SJSA1 (cell line): ENCODE measurements at places on chromosomes 13 and 19.

- no peak overlapping the region for H3K27ac ChIP-seq
- no peaks in the 10 kb centered on the region for H3K27me3 ChIP-seq
- no peak overlapping the region for H3K4me3 ChIP-seq
- DNase-seq: no peak
These were observed 12.0 kb downstream of the NDUFA11 start for GRCh38 chr19:5891572-5891937.

- no peaks in the 10 kb centered on the region for H3K4me1 ChIP-seq
- peak overlapping the region; percentile 58 for H3K4me3 ChIP-seq
- peaks cover 5% of the 10 kb centered on the region for H3K36me3 ChIP-seq
These were observed 485 bp upstream of the ZNF845 start for GRCh38 chr19:53333066-53333462.

DNA sequence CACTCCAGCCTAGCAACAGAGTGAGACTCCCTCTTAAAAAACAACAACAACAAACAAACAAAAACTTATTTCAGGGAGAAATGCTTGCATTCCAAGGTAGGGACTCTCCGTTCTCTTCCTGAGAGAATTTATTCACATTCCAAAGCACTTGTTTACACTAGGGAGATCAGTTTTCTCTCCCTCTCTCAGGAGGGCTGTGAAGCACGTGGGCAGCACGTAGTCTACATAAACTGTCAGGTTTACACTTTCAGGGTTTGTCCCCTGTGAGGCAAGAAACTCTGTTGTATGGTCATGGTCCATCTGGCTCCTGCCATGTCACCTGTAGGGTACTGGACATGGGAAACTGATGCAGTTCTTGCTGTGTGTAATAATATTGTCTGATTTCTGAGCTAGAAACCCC, 31.6 kb downstream of the WDR87 start:
- no peak for DNase-seq
- no peak overlapping the region for H3K4me3 ChIP-seq
- no peaks in the 10 kb centered on the region for H3K36me3 ChIP-seq
- no peak overlapping the region for H3K27ac ChIP-seq

GRCh38 chr13:103238441-103238840, 172.2 kb upstream of the SLC10A2 start:
- H3K27me3 ChIP-seq: no peaks in the 10 kb centered on the region; the same call in 1 of the 2 replicates
- no peak overlapping the region for H3K27ac ChIP-seq

DNA sequence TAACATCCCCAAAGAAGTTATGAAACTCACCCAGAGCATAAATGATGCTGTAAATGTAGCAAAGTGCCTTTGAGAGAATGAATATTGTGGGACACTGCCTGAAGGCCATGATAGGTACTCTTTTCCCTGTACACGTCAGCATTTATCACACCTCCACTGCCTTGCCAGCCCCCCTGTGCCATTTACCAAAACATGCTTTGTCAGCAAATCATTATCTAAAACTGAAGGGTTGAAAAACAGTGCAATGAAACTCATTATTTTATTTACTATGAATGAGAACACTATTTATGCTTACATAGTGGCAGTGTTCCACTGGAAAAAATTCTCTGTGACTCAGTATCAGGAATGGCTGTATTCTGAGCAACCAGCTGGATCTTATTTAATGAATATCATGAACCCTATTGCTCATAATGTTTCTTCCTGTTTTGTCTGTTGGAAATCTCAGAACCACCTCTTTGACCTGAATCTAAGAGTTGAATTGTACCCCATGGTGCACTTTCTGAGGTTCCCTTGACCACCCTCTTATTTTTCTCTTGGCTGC, 564.1 kb downstream of the DCT start:
- no peak overlapping the region for H3K27ac ChIP-seq
- DNase-seq: no peak
- no peak overlapping the region for H3K4me3 ChIP-seq
- no peaks in the 10 kb centered on the region for H3K36me3 ChIP-seq

DNA sequence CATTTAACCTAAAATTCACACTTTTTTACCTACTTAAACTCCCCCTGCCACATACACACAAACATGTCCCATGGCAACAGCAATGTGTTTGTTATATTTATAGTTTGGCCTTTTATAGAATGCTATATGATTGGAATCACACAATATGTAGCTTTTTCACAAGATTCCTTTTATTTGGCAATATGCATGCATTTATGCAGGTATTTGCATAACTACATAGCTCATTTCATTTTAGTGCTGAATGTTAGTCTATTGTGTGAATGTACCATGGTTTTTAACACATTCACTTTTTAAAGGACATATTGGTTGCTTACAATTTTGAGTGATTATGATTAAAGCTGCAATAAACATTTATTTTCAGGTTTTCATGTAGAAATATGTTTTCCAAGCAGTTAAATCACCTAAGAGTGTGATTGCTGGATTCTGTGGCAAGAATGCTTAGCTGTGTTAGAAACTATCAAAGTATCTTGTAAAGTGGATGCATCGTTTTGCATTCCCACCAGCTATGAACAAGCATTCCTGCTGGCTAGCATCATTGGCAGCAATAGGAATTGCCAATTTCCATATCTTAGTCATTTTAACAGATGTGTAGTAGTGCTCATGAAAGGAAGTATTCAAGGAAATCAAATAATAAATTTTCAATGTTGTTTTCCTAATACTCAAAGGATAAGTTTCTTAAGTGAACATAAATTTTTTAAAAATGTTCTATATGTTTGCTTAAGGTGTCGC, 557.0 kb downstream of the SLITRK1 start:
- H3K36me3 ChIP-seq: no peaks in the 10 kb centered on the region
- H3K4me3 ChIP-seq: no peak overlapping the region
- DNase-seq: no peak
- H3K4me1 ChIP-seq: no peaks in the 10 kb centered on the region
- H3K27me3 ChIP-seq: no peaks in the 10 kb centered on the region
- no peak overlapping the region for H3K27ac ChIP-seq

DNA sequence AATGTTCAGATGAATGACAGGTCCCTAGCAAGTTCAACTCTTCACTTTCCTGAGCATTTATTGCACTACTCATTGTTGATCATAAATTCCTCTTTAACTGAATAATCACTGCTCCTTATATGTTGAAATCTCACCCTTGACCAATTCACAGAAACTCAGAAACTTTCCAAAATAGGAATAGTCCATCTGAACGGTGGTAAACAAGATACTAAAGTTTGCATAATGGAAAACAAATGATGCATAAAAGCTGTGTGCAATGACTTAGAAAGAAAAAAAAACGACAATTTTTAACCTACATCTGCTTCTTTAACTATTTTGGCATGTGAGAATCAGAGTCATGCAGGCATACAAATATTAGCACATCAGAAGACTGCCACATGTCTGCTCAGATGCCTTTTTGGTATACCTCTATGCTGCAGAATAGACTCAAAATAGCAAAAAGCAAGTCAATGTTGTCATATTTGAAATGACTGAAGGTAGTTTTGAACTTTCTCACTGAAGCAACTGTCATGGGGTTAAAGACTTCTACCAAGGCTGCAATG, 34.8 kb downstream of the SLC10A2 start:
- H3K4me1 ChIP-seq: no peaks in the 10 kb centered on the region
- no peak for DNase-seq
- no peaks in the 10 kb centered on the region for H3K27me3 ChIP-seq
- no peaks in the 10 kb centered on the region for H3K36me3 ChIP-seq

- H3K4me1 ChIP-seq: peaks cover 26% of the 10 kb centered on the region
These were observed 2.9 kb upstream of the ARHGAP45 start for GRCh38 chr19:1063909-1064660.

DNA sequence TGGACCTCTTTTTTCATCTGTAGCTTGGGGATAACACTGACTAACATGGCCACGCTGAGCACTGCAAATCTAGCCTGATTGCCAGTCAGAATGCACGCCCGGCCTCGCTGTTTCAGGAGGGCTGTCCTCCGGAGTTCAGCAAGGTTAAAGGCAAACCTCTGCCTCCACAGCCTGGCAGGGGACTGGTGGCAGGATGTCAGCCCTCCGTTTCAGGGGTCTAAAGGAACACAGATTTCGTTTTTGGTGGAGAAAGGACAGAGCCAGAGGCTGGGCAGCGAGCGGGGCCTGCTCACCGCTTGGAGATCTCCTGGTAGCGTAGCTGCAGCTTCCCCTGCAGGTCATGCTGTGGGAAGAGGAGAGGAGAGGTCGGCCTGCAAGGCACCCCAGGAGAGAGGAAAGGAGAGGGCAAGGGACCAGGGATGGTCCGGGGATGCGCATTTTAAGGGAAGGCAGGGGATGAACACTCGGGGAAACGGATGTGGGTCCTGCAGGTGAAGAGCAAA, 560 bp downstream of the NDUFA7 start:
- H3K27ac ChIP-seq: peak overlapping the region; percentile 74
- peak overlapping the region; percentile 72 for H3K4me3 ChIP-seq
- H3K36me3 ChIP-seq: peaks cover 58% of the 10 kb centered on the region
- H3K4me1 ChIP-seq: peaks cover 21% of the 10 kb centered on the region
- no peak for DNase-seq

GRCh38 chr13:24192057-24192810, 31.7 kb downstream of the SPATA13 start:
- no peak for DNase-seq
- no peak overlapping the region for H3K4me3 ChIP-seq
- H3K36me3 ChIP-seq: 0 out of 2 replicates have a peak, but pooled peaks cover 3% of the 10 kb centered on the region
- H3K27me3 ChIP-seq: no peaks in the 10 kb centered on the region
- H3K27ac ChIP-seq: no peak overlapping the region
- no peaks in the 10 kb centered on the region for H3K4me1 ChIP-seq

GRCh38 chr13:110499621-110500281, 61.8 kb downstream of the RAB20 start:
- DNase-seq: peak; percentile 100
- H3K4me3 ChIP-seq: no peak overlapping the region
- peak overlapping the region; percentile 75 for H3K27ac ChIP-seq
- no peaks in the 10 kb centered on the region for H3K27me3 ChIP-seq

- no peak overlapping the region for H3K27ac ChIP-seq
- H3K4me1 ChIP-seq: peaks cover 36% of the 10 kb centered on the region
- H3K4me3 ChIP-seq: peak overlapping the region; percentile 59
- peaks cover 90% of the 10 kb centered on the region for H3K27me3 ChIP-seq
These were observed 505 bp upstream of the ZIC2 start for GRCh38 chr13:99980824-99981734.

DNA sequence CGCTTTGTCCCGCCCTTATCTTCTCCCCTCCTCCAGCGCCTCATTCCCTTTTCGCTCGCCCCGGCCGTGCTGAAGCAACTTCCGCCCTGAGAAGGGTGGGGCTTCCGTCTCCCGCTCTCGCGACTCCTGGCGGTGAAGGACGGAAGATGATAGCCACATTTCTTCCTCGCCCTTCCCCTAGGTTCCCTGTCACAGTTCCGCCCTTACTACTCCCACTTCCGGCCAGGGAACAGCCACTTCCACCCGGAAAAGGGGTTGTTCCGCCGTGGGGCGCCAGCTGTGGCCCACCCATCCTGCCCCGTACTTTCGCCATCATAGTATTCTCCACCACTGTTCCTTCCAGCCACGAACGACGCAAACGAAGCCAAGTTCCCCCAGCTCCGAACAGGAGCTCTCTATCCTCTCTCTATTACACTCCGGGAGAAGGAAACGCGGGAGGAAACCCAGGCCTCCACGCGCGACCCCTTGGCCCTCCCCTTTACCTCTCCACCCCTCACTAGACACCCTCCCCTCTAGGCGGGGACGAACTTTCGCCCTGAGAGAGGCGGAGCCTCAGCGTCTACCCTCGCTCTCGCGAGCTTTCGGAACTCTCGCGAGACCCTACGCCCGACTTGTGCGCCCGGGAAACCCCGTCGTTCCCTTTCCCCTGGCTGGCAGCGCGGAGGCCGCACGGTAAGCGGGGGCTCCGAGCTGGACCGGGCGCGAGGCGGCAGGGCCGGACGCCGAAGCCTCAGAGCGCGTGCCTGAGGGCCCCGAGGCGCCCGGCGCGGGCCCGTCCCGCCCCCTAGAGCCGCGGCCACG, at the start of gene RPS19:
Gene RPS19 (plus strand): TSS at position 638 of the 801 bp plus-strand sequence. CDS start 520 bp downstream, outside the sequence.
- H3K36me3 ChIP-seq: peaks cover 48% of the 10 kb centered on the region
- H3K27ac ChIP-seq: peak within 1 kb of the TSS; percentile 76
- H3K27me3 ChIP-seq: peaks cover 25% of the 10 kb centered on the region
- peaks cover 14% of the 10 kb centered on the region for H3K4me1 ChIP-seq
- H3K4me3 ChIP-seq: peak within 1 kb of the TSS; percentile 89

DNA sequence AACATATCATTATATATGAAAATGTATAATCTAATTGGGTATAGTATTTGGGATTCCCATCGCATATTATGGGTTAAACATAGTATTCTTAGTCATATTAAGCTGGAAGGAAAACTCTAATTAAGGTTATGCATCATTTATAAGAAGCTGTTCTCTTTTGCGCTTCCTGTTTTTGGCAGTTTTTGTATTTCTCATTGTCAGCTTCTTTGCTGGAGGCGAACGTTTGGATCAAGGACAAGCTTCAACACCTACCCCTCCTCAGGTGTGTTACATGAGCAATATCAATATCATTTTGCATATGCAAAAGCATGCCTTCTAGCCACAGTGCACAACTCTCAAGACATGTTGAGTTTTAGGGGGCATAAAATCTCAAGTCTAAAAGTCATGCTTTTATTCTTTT, 439.8 kb downstream of the TDRD3 start:
- no peaks in the 10 kb centered on the region for H3K36me3 ChIP-seq
- DNase-seq: no peak
- no peaks in the 10 kb centered on the region for H3K27me3 ChIP-seq
- no peak overlapping the region for H3K4me3 ChIP-seq
- H3K4me1 ChIP-seq: no peaks in the 10 kb centered on the region

DNA sequence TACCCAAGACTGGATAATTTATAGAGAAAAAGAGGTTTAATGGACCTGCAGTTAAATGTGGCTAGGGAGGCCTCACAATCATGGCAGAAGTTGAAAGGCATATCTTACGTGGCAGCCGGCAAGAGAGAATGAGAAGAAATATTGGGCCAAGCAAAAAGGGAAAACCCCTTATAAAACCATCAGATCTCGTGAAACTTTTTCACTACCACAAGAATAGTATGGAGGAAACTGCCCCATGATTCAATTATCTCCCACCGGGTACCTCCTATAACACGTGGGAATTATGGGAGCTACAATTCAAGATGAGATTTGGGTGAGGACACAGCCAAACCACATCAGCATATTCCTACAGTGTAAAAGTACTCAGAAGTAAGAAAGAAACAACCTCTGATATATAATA, 4.7 kb upstream of the KBTBD7 start:
- peaks cover 1% of the 10 kb centered on the region for H3K4me1 ChIP-seq
- no peak overlapping the region for H3K4me3 ChIP-seq
- DNase-seq: no peak
- H3K27me3 ChIP-seq: no peaks in the 10 kb centered on the region

- peaks cover 21% of the 10 kb centered on the region for H3K27me3 ChIP-seq
- no peak overlapping the region for H3K27ac ChIP-seq
- no peak for DNase-seq
These were observed 13.8 kb downstream of the FGF21 start for GRCh38 chr19:48768994-48769713.

GRCh38 chr19:33408116-33408515, 34.6 kb downstream of the CEBPG start:
- H3K27ac ChIP-seq: no peak overlapping the region
- no peak overlapping the region for H3K4me3 ChIP-seq
- H3K36me3 ChIP-seq: peaks cover 33% of the 10 kb centered on the region
- no peaks in the 10 kb centered on the region for H3K27me3 ChIP-seq

GRCh38 chr19:31427857-31428256, 78.6 kb upstream of the TSHZ3 start:
- H3K36me3 ChIP-seq: no peaks in the 10 kb centered on the region
- no peaks in the 10 kb centered on the region for H3K4me1 ChIP-seq
- no peak for DNase-seq
- no peaks in the 10 kb centered on the region for H3K27me3 ChIP-seq

GRCh38 chr19:14150041-14150769, 13.8 kb upstream of the ASF1B start:
- no peaks in the 10 kb centered on the region for H3K27me3 ChIP-seq
- H3K4me1 ChIP-seq: no peaks in the 10 kb centered on the region; the same call in none of the 2 replicates
- no peak overlapping the region for H3K27ac ChIP-seq
- H3K36me3 ChIP-seq: peaks cover 5% of the 10 kb centered on the region
- no peak overlapping the region for H3K4me3 ChIP-seq

GRCh38 chr13:60273971-60274527, 110.3 kb upstream of the DIAPH3 start:
- H3K4me3 ChIP-seq: no peak overlapping the region
- H3K4me1 ChIP-seq: no peaks in the 10 kb centered on the region
- no peak for DNase-seq
- no peaks in the 10 kb centered on the region for H3K27me3 ChIP-seq
- no peaks in the 10 kb centered on the region for H3K36me3 ChIP-seq
